ENCODE measurements at places on chromosomes 1 and 21. TPM values are rescaled to one million over a fixed set of nuclear protein-coding genes. Genes with fewer than 3 reads are reported as not detected.
A peak's percentile ranks its signal among the peaks of the same experiment; 100 is the strongest.

The CHIA gene
- total RNA-seq: not detected

The LRRC53 gene
- total RNA-seq: not detected

The CAMK1G gene
- total RNA-seq: 1.0 TPM

The CFHR5 gene
- not detected for total RNA-seq

The ARMH1 gene
- 0.63 TPM for total RNA-seq

DNA sequence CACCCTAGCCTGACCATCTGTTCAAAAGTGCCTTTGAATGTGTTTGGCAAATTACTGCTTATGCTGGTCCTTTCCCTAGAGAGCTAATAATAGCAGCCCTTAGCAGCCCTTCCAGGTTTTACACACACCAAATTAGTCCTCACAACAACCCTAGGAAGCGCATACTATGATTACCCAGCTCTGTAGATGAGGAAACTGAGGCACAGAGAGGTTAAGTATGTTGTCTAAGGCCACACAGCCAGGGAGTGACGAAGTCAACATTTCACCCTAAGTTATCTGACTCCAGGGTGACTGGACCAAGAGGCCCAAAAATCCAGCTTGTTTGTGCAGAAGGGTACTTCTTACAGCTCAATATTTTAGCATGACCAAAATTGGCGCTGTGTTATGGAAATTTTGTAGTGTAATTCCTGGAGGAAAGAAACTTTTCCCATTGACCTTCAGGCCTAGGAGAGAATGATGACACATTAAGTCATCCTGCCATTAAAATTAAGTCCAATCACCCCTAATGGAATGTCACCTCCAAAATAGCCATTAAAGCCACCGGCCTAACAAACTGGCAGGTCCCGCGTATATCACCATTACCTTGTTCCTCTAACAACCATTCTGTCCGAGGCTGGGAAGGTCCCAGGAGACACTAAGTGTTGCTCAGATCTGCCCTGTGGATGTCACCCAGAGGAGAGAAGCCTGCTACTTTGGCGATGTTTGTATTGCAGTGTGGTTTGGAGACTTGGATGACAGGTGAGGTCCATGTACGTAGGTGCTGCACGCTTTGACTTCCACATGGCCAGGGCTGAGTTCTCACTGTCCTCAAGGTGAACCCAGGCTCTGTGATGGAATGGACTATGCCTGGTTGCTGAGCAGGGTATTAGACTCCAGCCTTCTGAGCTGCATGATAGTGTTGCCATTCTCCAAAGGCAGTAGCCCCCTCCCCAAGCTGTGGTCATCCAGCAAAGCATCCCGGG, 258.3 kb downstream of the TOMM20 start:
- no peaks in the 10 kb centered on the region for H3K4me1 ChIP-seq
- no peak for DNase-seq
- H3K36me3 ChIP-seq: no peaks in the 10 kb centered on the region
- no peak overlapping the region for H3K4me3 ChIP-seq

- H3K27me3 ChIP-seq: peaks cover 10% of the 10 kb centered on the region
- no peak for DNase-seq
- no peak overlapping the region for H3K27ac ChIP-seq
- H3K36me3 ChIP-seq: no peaks in the 10 kb centered on the region
- H3K4me3 ChIP-seq: no peak overlapping the region
- H3K4me1 ChIP-seq: no peaks in the 10 kb centered on the region
Measured at GRCh38 chr1:240491796-240492195, 120.2 kb downstream of the GREM2 start.

- DNase-seq: no peak
- H3K36me3 ChIP-seq: no peaks in the 10 kb centered on the region
- no peak overlapping the region for H3K4me3 ChIP-seq
- no peaks in the 10 kb centered on the region for H3K4me1 ChIP-seq
Measured at GRCh38 chr1:26124418-26125331, 13.1 kb downstream of the PDIK1L start.

GRCh38 chr1:23698466-23698865, 6.9 kb downstream of the RPL11 start:
- H3K27ac ChIP-seq: no peak overlapping the region
- no peak for DNase-seq
- H3K4me1 ChIP-seq: peaks cover 8% of the 10 kb centered on the region
- peaks cover 93% of the 10 kb centered on the region for H3K36me3 ChIP-seq
- H3K4me3 ChIP-seq: no peak overlapping the region

GRCh38 chr1:174114106-174114505, 45.2 kb upstream of the RABGAP1L start:
- H3K27ac ChIP-seq: no peak overlapping the region
- no peaks in the 10 kb centered on the region for H3K4me1 ChIP-seq
- no peaks in the 10 kb centered on the region for H3K36me3 ChIP-seq
- H3K4me3 ChIP-seq: no peak overlapping the region
- no peaks in the 10 kb centered on the region for H3K27me3 ChIP-seq

GRCh38 chr1:247295274-247295684, 36.4 kb downstream of the ZNF496 start:
- H3K4me3 ChIP-seq: peak overlapping the region; percentile 43

- DNase-seq: no peak
- no peaks in the 10 kb centered on the region for H3K27me3 ChIP-seq
- H3K36me3 ChIP-seq: no peaks in the 10 kb centered on the region
- H3K27ac ChIP-seq: no peak overlapping the region
Measured at GRCh38 chr1:205032508-205032907, 10.5 kb upstream of the CNTN2 start.

- no peak overlapping the region for H3K4me3 ChIP-seq
- H3K27me3 ChIP-seq: no peaks in the 10 kb centered on the region
- no peaks in the 10 kb centered on the region for H3K4me1 ChIP-seq
- DNase-seq: no peak
- H3K27ac ChIP-seq: no peak overlapping the region
Measured at GRCh38 chr1:169610108-169610507, 19.8 kb downstream of the SELP start.

DNA sequence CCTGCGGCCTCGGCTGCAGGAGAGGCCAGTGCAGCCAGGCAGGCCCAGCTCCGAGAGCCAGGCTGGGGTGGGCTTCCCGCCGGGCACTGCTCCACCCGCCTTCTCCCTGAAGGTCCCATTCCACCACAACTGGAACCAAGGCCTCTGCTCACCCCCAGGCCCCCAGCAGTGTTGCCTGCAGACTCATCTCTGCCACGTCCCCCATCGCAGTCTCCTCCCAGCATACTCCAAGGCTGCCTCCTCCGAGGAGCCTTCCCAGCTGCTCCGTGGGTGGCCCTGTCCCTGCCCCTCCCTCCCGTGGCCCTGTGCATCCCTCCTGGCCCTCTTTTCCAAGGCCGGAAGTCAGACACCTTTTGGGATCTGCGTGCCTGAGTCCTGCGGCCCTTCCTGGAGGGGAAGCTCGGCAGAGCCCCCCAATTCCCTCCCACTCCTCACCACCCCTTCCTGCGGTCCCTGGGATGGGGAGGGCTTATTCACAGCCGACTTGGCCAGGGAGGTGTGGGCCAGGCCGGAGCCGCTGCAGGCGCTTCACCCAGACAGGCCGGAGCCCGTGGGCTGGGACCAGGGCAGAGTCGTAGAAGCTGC, 47.6 kb downstream of the SLX9 start:
- H3K27ac ChIP-seq: no peak overlapping the region
- no peaks in the 10 kb centered on the region for H3K36me3 ChIP-seq
- no peaks in the 10 kb centered on the region for H3K27me3 ChIP-seq
- H3K4me1 ChIP-seq: peaks cover 3% of the 10 kb centered on the region
- no peak overlapping the region for H3K4me3 ChIP-seq
- no peak for DNase-seq

- no peaks in the 10 kb centered on the region for H3K4me1 ChIP-seq
- no peak overlapping the region for H3K27ac ChIP-seq
- H3K27me3 ChIP-seq: no peaks in the 10 kb centered on the region
- H3K4me3 ChIP-seq: no peak overlapping the region
- H3K36me3 ChIP-seq: no peaks in the 10 kb centered on the region
Measured at GRCh38 chr1:181951213-181951612, 110.3 kb downstream of the ZNF648 start.

DNA sequence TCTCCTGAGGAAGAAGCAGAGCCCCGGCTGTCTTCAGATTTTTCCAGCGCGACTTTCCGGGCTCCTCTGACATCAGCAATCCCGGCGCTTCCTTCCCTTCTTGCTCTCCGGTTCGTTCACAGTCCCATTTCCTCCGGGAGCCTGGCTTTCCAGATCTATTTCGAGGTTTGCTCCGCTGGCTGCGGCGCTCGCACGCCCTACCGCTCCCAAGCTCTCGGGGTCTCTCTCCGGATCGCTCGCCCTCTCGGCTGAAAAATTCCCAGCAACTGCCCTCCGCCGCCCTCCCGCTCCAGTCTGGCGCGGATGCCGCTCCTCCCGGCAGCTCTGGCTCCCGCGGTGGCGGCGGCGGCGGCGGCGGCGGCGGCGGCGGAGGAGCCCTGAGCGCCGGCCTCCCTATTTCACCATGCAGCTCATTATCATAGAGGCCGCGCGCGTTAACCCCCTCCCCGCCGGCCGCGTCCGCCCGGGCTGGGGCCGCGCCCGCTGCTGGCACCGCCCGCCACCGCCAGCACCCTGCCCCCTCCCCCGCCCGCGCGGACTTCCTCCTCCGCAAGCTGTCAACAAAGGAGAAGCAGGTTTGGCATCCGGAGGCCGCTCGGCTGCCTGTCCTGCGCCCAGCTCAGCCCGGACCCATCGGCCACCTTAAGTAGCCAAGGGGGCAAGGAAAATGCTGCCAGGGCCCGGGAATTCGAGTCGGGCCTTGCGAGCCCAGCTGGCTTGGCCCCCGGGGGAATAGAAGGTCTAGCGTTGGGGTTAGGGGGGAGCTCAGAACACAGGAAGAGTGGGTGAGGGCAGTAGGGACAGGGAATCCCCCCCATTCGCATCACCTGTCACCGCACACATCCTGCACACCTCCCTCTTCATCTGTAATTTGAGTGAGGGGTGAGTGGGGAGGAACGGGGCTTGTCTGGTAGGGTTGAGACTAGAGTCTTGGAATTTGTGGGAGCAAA, at the start of gene PLXNA2:
TSS of gene PLXNA2 (minus strand) at position 418 of the 950 bp plus-strand sequence. CDS start 26,462 bp downstream, outside the sequence.
- peaks cover 44% of the 10 kb centered on the region for H3K27me3 ChIP-seq
- H3K27ac ChIP-seq: no peak within 1 kb of the TSS
- DNase-seq: peak; percentile 82
- peaks cover 5% of the 10 kb centered on the region for H3K4me1 ChIP-seq
- peak within 1 kb of the TSS; percentile 62 for H3K4me3 ChIP-seq
- H3K36me3 ChIP-seq: no peaks in the 10 kb centered on the region

DNA sequence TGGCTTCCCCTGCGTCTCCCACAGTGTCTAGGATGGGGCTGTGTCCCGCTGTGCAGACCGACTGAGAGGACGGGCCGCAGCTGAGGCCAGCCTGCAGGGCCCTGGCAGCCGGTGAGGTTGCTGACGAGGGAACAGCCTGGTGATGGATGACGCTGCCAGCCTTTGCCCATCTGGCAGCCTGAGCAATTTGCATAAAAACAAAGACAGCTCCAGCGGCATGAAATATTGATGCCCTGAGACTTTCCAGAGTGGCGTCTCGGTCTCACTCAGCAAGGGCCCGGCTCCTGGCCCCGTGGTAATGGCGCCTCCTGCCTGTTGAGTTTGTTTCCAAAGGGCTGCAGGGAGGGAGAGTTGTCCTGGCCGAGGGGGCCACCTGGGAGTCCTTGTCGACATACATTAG, 19.1 kb upstream of the KCNA10 start:
- no peaks in the 10 kb centered on the region for H3K4me1 ChIP-seq
- no peak overlapping the region for H3K27ac ChIP-seq
- H3K27me3 ChIP-seq: no peaks in the 10 kb centered on the region
- DNase-seq: no peak
- H3K36me3 ChIP-seq: no peaks in the 10 kb centered on the region

Measured in H1 (cell line).